ENCODE measurements at places on chromosomes 2 and 18. TPM values are rescaled to one million over a fixed set of nuclear protein-coding genes. Genes with fewer than 3 reads are reported as not detected.

DNA sequence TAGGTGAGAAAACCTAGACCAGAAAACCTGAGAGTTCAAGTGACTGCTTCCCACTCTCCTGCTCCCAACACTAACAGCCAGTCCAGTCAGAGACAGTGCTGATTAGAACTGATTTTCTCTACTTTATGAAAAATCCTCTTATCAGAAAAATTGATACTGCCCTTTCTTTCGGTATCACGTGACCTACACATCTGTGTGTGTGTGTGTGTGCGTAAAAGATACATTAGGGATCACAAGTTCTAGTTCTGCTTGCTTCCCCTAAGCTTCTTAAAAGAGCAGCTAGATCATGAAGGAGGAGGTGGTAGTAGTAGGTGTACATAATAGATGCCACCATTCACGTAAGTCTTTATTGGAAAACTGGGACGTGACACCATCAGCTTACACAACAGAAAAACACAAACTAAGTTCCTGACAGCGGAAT is 1.5 kb downstream of the ARL5A start:
- no peak for DNase-seq

BMP10 gene
- total RNA-seq: not detected

POU3F3 gene
- total RNA-seq: not detected

EPB41L3 gene
- 44.2 TPM for total RNA-seq

DNA sequence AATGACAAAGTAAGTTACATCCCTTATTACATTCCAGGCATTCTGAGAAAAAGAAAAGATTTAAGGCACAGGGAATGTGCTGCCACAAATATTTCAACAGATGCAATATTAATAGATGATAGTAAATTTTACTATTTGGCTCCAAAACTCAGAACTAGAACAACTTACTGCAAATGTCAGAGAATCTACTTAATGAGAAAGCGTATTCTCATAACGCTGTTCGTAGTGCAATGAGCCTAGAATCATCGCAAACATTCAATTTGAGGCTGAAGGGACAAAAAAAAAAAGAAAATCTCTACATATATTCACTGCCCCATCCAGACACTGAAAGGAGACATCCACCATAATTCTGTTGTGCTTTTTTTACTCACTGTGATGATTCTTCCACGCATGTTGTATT is 272.1 kb upstream of the DOK6 start:
- DNase-seq: no peak

ACVR1C gene
- 1.0 TPM for total RNA-seq

DNA sequence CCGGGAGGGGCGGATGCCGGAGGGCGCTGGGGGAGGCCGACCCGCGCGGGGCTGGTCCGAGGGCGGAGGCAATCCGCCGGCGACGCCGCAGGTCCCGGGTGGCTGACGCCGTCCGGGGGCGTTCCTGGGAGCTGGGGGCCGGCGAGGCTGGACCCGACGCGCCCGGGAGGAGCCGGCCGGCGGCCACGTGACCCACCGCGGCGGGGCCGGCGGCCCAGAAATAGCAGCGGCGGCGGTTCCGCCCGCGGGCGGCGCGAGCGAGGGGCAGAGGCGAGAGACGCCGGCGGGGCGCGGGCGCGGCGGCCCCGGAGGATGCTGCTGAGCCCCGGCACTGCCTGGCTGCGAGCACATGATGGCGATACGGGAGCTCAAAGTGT is at the start of gene RAB31:
RAB31 (plus strand) TSS at position 245 of the 377 bp plus-strand sequence; CDS start at position 350, 105 bp downstream.
- peak; percentile 92 for DNase-seq
